PC-3 (cell line): ENCODE measurements at places on chromosomes 16 and 17. TPM values are rescaled to one million over a fixed set of nuclear protein-coding genes. Genes with fewer than 3 reads are reported as not detected.
A peak's percentile ranks its signal among the peaks of the same experiment; 100 is the strongest.

- H3K4me3 ChIP-seq = no peak overlapping the region
- H3K27ac ChIP-seq = no peak overlapping the region
- H3K4me1 ChIP-seq = no peaks in the 10 kb centered on the region
- no peak for DNase-seq
- H3K27me3 ChIP-seq = no peaks in the 10 kb centered on the region
Measured at GRCh38 chr16:50532576-50532975, 15.6 kb upstream of the NKD1 start.

GRCh38 chr17:32267690-32268205 is 2.1 kb downstream of the RHBDL3 start:
- peaks cover 47% of the 10 kb centered on the region for H3K27me3 ChIP-seq
- no peak for DNase-seq
- no peak overlapping the region for H3K27ac ChIP-seq
- H3K36me3 ChIP-seq = no peaks in the 10 kb centered on the region

DNA sequence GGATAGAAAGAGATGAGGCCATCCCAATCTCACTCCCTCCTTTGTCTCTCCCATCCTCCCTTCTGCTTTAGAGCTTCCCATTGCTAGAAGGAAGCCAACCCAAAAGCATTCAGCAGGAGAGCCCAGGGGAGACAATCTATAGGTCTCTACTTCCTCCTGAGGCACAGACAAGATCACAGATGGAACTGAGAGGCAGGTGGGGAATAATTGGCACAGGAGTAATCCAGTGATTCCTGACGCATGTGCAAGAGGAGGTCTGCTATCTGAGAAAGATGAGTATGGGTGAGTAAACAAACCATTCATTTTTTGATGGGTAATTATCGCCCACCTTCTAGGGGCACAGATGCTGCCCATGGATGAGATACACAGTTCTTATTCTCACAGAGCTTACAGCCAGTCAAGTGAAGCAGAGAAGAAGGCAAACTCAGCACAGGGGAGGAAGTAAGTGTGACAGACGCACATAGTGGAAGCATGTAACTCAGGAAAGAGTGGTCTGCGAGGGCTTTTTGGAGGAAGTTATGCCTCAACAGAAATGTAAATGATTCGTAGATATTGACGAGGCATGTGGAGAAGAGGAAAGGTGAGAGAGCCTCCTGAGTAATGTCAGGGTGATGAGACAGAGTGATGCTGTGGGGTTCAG is 88.9 kb upstream of the HLF start:
- H3K36me3 ChIP-seq = no peaks in the 10 kb centered on the region
- no peak for DNase-seq
- H3K4me1 ChIP-seq = 0 out of 2 replicates have a peak, but pooled peaks cover 5% of the 10 kb centered on the region
- no peaks in the 10 kb centered on the region for H3K27me3 ChIP-seq
- no peak overlapping the region for H3K27ac ChIP-seq

DNA sequence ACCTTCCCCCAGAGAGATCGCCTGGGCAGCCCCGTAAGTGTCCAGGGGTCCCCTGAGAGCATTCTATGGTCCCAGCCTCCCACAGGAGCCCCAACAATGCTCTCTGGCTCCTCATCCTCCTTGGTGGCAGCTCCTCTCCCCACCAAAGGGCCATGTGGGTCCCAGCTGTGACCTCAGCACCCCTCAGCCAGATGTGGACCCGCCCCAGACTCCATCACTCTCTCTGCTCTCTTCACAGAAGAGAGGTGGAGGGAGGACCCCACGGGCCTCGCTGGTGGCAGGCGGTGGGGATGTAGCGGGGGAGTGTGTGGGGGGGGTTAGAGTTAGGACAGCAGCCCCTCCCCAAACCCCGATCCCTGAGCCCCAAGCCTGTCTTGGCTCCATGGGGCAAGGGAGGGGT is 41.0 kb downstream of the SOCS3 start:
- no peaks in the 10 kb centered on the region for H3K36me3 ChIP-seq
- peaks cover 37% of the 10 kb centered on the region for H3K4me1 ChIP-seq
- H3K27me3 ChIP-seq = no peaks in the 10 kb centered on the region

DNA sequence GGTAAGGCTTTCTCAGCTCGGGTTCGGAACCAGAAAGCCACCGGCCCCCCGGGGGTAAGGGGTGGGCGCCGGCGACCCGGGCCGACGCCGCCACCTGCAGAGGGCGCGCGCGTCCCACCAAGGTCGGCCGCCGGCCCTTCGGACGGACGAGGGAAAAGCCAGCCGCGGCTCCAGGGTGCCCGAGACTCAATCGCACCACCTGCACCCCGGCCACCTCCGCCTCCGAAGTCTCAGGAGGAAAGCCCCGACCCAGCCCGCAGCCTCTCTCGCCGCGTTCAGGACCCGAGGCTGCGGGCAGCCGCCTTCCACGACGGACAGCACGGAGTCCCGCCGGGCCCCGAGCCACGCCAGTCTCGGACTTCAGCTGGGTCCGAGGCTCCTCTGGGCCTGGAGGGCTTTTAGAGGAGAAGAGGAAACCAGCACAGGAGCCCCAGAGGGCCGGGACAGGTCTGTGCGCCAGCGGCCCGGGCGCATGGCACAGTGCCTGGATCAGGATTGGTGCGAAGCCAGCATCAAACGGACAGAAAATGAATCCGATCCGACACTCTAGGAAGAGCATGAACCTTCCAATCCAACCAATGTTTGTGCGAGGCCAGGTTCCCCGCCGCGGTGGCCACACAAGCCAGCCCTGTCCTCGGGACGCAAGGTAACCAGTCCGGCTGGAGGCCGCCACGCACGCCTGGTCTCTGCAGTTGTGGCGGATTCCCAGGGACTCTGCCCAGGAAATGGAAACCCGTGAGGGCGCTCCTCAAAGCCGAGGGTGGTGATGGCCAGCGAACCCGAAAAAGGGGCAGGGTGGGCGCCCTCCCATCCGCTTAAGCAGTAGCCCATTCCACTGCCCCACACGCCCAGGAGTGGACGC is 6.7 kb downstream of the CBX8 start:
- peak; percentile 65 for DNase-seq
- H3K27me3 ChIP-seq = peaks cover 9% of the 10 kb centered on the region; the same call in 1 of the 2 replicates
- H3K4me3 ChIP-seq = peak overlapping the region; percentile 67
- H3K4me1 ChIP-seq = peaks cover 8% of the 10 kb centered on the region

- H3K36me3 ChIP-seq = no peaks in the 10 kb centered on the region
- H3K27me3 ChIP-seq = no peaks in the 10 kb centered on the region
- H3K4me1 ChIP-seq = peaks cover 39% of the 10 kb centered on the region
- H3K27ac ChIP-seq = peak overlapping the region; percentile 89
- H3K4me3 ChIP-seq = peak overlapping the region; percentile 47
Measured at GRCh38 chr17:35089586-35090296, 26.2 kb upstream of the RFFL start.

GRCh38 chr16:54359081-54359480 is 72.5 kb upstream of the IRX3 start:
- H3K4me3 ChIP-seq = no peak overlapping the region
- H3K27me3 ChIP-seq = no peaks in the 10 kb centered on the region
- H3K4me1 ChIP-seq = no peaks in the 10 kb centered on the region
- no peak for DNase-seq
- H3K27ac ChIP-seq = no peak overlapping the region

- H3K4me3 ChIP-seq = no peak overlapping the region
- peaks cover 9% of the 10 kb centered on the region; the same call in 1 of the 2 replicates for H3K4me1 ChIP-seq
- H3K27me3 ChIP-seq = peaks cover 22% of the 10 kb centered on the region; the same call in 1 of the 2 replicates
- no peak for DNase-seq
Measured at GRCh38 chr17:10117581-10118001, 80.8 kb downstream of the GAS7 start.

GRCh38 chr17:67085406-67085805 is 41.1 kb downstream of the CACNG1 start:
- H3K36me3 ChIP-seq = peaks cover 3% of the 10 kb centered on the region; the same call in 1 of the 2 replicates
- no peak overlapping the region for H3K27ac ChIP-seq
- H3K4me1 ChIP-seq = no peaks in the 10 kb centered on the region
- no peak overlapping the region for H3K4me3 ChIP-seq

VMO1 gene
- 1.2 and 3.1 TPM in 2 replicates for total RNA-seq

UNC119 gene
- 68.4 and 82.1 TPM in 2 replicates for total RNA-seq

SLC9A5 gene
- 0.81 and 1.1 TPM in 2 replicates for total RNA-seq

ARHGAP44 gene
- total RNA-seq = 0.40 and 1.1 TPM in 2 replicates

DCXR gene
- total RNA-seq = 135 and 142 TPM in 2 replicates

CLEC18B gene
- 0.29 and 0.87 TPM in 2 replicates for total RNA-seq
